ENCODE measurements at places on chromosomes 3 and 15.

DNA sequence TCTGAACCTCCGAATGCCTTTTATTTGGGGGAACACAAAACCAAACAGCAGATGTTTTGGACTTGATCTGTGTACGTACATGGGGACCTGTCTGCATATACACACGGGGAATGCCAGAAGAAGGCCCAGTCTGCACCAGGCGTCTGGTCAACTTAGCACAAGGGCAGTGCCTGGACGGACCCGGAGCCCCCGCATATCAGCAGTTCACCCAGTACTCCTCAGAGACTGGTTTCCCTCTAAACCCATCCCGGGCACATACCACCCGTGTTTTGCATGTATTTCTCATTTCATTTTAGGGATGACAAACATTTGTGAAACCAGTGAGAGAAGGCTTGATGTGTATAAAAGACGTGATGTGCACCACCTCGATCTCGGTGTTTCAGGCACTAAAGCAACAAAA, 49.7 kb downstream of the KLHL25 start:
- DNase-seq = no peak

GRCh38 chr3:71067977-71068654, 515.4 kb downstream of the FOXP1 start:
- DNase-seq = no peak

GRCh38 chr3:164208821-164209220, 869.5 kb downstream of the SI start:
- no peak for DNase-seq

GRCh38 chr15:58555162-58556027, 123.6 kb downstream of the LIPC start:
- no peak for DNase-seq

DNA sequence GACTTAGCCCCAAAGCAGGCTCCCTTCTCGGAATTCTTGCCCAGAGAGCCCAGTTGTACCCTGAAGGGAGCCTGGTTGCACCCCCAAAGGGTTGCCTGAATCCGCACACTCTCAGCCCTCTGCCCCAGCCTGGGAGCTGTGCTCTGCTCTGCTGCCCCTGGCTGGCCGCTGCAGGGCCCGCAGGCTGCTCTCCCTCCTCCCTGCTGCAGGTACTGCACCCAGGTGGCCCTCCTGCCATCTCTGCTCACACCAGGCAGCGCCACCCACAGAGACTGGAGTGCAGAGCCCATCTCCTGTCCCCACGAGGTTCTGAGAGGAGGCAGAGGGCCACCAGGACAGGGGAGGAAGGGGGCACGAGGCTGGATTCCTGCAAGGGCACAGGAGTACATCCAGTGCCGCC, 134.2 kb upstream of the NSMCE3 start:
- DNase-seq = no peak

DNA sequence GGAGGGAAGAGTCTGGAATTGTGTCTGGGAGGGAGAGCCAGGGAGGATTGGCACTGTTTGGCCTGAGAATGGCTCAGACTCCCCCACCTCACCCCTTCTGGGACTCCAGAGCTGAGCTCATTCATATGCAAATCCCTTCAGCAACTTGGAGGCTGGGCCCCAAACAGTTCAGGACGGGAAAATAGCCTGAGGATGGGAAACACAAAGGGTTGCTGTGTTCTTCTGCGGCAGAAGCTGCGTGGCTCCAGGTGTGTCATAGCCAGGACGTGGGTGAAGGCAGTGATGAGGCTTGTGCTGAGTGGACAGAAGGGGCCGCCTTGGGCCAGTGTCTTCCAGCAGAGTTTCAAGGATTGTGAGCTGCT, 16.6 kb downstream of the MASP1 start:
- DNase-seq = no peak

GRCh38 chr15:39131609-39132008, 449.3 kb upstream of the THBS1 start:
- DNase-seq = no peak

- DNase-seq = no peak
These were observed 486.8 kb upstream of the ALCAM start for GRCh38 chr3:104879919-104880318.
